Activated naive CD4-positive, alpha-beta T cell treated with Interleukin-2 at 50 U/mL for 16 hours (primary cell): ENCODE measurements at places on chromosomes 5 and 9.

DNA sequence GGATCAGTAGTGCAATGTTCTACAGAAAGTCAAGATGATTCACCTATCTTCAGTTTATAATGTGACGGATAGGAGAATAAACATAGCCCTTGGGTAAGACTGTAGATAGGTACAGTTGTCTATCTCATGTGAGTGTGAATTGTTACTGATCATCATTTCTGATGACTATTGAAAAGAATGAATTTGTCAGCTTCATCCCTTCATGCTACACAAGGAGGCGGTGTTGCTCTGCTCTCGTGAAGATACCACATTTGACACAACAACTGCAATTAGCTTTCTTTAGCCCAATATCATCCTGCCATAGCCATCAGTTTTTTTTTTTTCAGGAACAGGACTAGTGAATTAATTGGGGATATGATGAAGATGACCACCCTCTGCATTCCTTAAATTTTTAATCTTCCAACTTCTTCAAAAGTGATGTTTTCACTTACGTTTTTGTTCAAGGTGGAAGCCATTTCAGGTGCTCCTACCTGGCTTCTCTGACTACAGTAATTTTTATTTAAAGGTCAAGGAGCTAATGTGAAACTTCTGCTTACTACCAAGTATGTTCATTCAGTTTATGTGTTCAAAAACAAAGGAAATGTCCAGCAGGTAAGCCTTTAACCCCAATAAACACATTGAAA lies 152.9 kb upstream of the MOCS2 start:
- DNase-seq: no peak

- no peak for DNase-seq
These were observed 101.7 kb upstream of the SPATA31D4 start for GRCh38 chr9:81826517-81826906.

DNA sequence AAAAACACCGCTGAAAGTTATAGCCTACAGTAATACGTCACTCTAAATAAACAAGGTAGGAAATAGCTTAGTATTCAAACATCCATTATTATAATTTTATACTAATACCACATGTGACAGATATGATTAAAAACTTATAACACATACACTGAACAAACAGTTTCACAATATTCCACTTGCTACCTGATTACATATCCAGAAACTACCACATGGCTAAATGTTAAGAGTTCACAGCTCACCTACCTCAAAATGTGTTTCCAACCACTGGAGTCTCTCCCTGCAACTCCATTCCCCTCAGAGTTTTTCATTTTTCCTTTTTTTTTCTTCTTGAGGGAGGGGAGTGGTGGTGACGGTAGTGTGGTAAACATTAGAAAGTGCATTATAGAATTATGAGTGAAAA lies 12.1 kb downstream of the RICTOR start:
- no peak for DNase-seq

DNA sequence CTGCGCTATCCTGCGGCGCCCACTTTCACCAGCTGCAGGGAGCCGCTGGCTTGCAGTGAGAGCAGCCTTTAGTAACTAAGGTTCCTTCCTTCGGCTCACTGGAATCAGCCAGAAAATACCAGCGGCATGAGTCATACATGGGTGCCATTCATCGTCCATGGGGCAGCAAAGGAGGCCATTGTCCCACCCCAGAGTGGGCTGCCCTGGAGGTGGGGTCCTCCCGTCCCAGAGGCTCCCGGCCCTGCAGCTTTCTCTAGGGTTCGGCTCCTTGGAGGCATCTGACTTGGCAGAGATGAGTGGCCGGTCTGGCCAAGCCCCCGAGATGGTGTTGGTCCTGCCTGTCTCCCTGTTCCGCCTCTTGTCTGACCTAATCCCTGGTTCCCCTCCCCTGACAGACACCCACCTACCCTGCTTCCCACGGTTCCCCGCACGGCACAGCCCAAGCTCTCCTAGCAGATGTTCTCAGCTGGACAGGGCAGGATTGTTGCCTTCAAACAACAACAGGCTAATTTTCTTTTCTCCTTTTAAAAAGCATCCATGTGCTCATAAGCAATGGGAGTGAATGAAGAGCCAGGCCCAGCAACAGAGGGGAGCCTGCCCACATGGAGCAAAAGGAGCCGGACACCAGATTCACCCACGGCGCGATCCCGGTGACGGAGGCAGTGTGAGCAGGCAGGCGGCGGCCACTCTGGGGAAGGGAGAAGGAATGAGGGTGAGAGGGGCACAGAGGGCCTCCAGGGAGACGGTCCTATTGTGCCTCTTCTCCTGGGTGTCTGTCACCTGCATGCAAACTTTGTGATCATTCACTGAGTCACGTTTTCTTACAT lies 97.0 kb upstream of the COL5A1 start:
- no peak for DNase-seq

DNA sequence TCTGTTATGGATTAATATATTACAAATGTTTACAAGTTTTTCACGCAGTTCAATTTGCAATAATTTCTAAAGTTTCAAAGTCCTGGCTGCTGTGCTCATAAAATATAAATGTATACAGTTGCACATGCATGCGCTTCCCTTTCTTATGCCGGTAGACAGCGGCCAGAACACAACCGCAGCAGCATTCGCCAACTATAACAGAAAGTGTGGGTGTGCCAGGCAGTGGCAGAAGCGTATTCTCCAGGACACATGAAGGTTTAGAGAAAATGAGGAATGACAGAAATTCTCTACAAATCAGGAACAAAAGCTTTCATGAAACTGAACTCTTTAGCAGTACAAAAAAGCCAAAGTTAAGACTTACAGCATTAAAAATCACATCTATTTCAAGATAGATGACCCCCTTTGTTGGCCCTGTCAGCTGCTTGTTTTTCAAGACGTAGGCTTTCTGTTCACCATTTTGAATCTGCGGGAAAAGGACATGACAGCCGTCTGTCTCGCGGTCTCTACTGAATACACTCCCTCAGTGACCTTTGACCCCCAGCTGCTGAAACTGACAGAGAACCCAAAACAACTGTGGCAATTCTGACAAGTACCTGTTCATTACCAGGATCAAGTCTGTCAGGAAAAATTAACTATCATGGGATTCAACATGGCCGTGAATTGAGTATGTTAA lies 252.2 kb downstream of the SLF1 start:
- no peak for DNase-seq

GRCh38 chr5:111454198-111454622 lies 58.1 kb downstream of the STARD4 start:
- no peak for DNase-seq

DNA sequence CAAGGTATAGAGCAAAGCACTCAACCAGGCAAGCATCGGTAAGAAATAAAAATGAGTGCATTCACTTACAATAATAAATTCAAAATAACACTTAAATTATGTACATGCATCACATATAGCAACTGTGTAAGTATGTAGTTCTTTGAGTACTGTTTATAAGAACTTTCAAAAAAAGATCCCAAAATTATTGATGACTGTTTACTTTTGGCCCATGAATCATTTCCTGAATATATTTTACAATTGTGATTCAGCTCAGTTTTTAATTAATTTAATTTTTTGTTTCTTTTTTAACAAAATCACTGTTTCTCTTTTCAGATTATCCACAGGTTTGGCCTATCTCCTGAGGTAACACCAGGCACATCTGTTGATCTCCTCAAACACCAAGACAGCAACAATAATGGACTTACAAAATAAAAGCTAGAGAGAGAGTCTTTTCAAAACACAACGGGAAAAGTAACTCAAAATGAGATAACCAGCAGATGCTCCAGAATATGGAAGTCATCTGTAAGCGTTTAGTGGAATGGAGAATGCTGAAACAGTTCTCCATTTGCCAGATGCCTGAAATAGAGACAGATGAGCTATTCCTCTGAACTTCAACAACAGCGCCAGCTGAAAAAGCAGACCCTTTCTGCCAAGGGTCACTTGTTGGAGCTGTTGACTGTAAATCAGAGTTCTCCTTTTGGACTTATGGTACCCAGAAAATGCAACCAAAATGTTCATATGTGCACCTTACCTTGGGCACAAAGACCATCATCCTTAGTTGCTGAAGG lies 348.6 kb upstream of the RGMB start:
- no peak for DNase-seq

- no peak for DNase-seq
These were observed 17.8 kb upstream of the SPATA31E1 start for GRCh38 chr9:87864915-87865314.

GRCh38 chr9:131927091-131927490 lies 152.6 kb downstream of the MED27 start:
- DNase-seq: no peak

DNA sequence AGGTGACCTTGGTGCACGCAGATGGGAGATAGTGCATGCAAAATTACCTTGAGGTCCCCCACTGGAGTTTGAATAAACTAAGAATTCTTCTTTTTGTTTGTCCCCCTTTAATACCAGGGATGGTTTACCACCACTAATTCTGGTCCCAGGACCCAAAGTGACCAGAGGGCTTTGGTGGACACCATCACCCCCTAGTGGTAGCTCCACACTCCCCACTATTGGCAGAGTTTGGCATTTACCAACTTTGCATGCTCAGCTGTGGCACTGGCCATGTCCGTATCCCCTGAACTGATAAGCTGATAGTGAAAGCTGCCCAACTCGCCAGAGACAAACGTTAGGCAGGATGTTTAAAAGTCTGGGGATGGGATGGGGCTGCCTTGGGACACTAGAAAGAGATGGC lies 3.3 kb downstream of the ASTN2 start:
- DNase-seq: no peak

DNA sequence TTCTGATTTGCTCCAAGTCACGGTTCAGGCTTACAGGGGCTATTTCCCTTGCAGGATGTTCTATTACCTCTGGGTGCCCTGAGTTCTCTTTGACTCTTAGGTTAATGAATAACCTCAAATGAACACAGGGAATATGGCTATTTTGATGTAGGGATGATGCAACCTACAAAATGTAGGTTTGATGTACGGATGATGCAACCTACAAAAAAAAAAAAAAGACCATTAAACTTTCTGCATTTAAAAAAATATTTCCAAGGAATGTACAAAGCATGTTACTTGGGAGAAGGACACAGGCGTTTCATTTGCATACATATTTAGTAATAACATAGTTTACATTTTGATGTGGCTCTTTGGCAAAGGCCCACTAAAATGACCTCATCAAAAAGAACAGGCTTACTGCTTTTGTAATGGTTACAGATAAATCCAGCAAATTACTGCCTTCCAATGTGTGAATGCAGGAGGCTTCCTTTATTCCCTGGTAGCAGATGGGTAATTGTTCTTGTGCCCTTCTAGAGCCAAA lies 36.3 kb downstream of the ZNF474 start:
- DNase-seq: no peak

DNA sequence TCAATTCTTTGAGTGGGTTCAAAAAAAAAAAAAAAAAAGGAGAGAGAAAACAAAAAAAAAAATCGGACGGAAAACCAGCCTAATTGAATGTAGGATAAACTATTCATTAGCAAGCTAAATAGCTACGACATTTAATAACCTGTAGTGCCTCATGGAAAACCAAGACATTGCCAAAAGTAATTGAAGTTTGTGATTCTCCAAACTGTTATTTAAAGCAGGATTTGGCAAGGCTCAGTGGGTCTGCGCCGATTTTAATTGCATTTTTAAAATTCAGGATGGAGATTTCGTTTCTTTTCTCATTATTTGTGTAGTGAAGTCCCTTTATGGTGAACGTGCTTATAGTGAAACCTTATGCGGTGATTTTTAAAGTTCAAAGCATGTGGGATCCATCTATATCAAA lies 127.2 kb upstream of the NFIB start:
- no peak for DNase-seq

DNA sequence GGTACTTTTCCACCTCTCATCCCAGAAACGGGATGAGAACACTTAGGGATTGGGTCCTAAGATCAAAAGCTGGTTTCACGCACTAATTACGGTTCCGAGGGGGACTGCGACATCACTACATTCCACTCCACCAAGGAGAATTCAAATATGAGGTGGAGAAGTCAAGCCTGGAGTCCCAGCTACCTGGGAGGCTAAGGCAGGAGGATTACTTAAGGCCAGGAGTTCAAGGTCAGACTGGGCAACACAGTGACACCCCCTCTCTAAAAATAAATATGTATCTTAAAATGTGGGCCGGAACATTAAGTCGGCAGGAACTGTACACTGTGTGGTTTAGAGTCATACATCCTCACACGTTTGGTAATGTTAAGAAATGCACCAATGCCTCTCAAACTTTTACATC lies 1.6 kb downstream of the GOLGA2 start:
- no peak for DNase-seq

- no peak for DNase-seq
These were observed 82.6 kb upstream of the EQTN start for GRCh38 chr9:27379311-27380251.

DNA sequence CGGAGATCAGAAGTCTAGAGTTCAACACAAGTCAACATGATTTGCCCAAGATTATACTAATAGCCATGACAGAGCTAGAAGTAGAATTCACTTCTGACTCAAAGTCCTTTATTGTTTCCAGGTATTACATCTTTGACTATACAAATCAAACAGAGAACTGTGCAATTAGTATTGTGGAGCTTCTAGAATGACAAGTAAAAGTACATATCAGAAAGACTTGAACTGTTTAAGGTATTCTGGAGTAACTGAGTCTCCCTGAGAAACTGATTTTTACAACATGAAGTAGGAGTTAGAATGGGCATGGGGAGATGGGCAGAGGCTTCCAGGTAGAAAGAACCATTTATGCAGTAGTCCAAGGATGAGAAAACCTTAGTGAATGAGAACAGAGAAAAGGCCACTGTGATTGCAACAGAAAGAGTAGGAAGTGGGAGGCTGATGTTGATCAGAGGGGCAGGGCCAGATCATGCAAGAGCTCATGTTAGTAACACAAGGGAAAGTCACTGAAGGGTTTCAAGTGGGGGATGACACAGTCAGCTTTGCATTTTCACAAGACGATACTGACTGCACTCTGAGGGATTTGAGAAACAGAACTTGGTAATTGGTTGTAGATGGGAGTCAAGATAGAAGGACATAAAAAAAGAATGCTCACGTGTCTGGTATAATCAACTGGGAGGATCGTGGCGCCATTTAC lies 280.7 kb downstream of the RFX3 start:
- DNase-seq: no peak

GRCh38 chr9:116394894-116395698 lies 241.5 kb downstream of the PAPPA start:
- no peak for DNase-seq

DNA sequence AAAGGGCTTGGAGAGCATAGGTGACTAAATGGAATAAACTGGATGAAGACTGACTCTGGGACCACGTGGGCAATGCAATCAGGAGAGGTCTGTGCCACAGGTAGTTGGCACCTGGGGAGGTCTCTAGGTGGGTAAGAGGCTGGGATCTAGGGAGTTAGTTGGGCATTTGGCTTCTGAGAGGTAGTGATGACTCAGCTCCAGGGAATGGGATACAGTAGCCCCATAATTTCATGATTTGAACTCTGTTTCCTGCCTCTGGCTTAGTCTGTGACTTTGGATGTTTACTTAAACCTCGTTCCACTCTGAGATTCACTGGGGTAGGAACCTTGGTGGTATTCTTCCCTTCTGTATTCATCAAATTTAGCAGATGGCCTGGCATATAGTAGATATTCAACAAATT lies 240.8 kb downstream of the KIF4B start:
- DNase-seq: no peak

DNA sequence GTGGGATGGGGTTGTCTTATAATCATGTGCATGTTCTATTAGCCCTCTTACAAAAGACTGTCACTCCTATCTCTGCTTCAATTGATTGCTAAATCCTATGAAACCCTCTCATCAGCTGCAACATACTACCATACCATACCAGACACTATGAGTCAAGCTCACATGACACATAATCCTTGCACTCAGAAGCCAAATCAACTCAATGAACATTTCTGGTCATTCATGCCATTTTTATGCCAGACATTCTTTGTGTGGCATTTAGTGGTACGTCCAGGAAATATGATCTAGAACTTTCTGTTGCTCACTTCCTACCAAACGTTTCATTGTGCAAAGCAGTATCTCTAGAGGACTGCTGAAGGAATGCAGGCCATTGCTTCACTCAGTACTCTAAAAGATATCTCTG lies 159.2 kb upstream of the GNA14 start:
- no peak for DNase-seq
